ENCODE measurements at places on chromosomes 6 and 20. TPM values are rescaled to one million over a fixed set of nuclear protein-coding genes. Genes with fewer than 3 reads are reported as not detected.

Gene MSH5
- 23.0 TPM for total RNA-seq

Gene GPR6
- total RNA-seq, result not detected

Gene PSORS1C2
- not detected for total RNA-seq

Gene ABHD12
- total RNA-seq, result 48.3 TPM

Gene C6orf58
- not detected for total RNA-seq

Gene GABRR2
- 0.36 TPM for total RNA-seq

Gene JPH2
- total RNA-seq, result 15.5 TPM

Gene EDEM2
- total RNA-seq, result 22.2 TPM

Gene GHRH
- total RNA-seq, result not detected

Gene SLC13A3
- total RNA-seq, result not detected

GRCh38 chr20:50286609-50287008, 96.0 kb downstream of the CEBPB start:
- peak; percentile 46 for DNase-seq

GRCh38 chr6:111824608-111825337, 48.5 kb downstream of the FYN start:
- no peak for DNase-seq

DNA sequence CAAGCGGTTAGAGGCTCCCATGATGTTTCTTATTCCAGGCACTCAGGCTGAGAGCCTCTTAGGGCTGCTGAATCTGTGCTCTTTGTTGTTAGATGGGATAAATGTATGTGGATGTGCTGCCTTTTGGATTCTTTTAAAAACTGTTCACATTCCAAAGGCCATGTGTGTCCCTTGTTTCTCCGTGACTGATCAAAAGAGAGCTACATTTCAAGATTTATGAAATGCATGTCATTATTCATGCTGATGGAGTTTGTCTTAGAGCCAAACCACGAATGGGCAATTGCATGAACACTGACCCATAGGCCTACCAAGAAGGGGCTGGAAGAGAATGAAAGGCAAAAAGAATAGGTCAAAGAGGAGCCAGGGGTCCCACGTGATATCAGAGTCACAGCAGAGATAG, 104.9 kb upstream of the TSHZ2 start:
- no peak for DNase-seq

DNA sequence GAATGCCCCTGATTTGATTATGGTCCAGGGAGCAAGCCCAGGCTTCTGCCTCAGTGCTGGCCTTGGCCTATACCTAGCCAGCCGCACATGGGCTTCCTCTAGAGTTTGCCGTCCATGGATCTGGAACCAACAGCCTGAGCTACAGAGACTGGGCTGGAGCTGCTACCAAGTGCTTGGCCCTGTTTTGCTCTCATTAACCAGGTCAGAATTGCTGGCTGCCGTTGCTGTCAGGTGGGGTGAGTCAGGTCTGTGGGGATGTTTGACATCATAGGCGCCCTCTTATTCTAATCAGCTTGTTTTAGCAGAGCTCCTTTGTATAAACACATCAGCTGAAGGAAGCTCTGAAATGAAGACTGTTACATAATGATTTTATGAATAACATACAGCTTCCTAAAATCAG, 83.1 kb upstream of the PHACTR2 start:
- no peak for DNase-seq

DNA sequence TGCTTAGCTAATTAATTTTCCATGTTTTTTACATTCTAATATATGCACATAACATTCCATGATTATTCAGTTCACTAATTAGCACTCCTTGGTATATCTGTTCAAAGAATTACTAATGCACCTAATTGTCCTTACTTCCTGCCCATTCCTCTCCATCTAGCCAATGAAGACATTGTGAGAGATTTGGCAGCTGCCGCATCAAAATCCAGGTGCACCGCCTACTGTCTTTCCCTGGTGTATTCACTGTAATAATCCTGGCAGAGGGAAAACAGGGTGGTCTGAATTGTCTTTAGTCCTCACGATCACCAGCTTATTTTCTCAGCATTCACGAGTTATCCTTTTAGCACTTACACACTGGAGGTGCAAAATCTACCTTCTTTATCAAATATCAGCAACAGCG, 61.0 kb upstream of the SCGN start:
- no peak for DNase-seq

GRCh38 chr6:73747289-73747688, 51.3 kb downstream of the CD109 start:
- DNase-seq, result no peak

GRCh38 chr6:121603486-121603885, 168.0 kb downstream of the GJA1 start:
- DNase-seq, result peak; percentile 32

DNA sequence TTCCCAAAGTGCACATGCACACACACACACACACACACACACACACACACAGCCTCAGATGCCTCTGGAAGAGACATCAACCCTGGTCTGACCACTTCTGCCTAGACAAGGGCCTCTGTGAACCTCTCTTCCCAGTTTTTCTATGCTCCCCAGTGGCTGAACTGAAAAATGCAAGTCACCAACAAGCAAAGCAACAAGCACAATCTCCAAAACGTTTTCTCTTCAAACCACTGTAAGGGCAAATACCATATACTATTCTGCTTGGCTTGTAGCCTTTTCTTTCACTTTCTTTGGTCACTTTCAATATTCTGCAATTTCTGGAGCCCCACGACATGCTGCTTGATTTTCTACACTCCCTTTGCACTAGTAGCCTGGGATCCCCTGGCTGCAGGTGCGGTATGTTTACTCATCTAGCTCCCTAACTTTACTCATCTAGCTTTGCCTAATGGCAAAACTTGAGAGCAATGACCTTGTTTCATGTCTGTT, 121.4 kb upstream of the DST start:
- DNase-seq, result peak; percentile 61

DNA sequence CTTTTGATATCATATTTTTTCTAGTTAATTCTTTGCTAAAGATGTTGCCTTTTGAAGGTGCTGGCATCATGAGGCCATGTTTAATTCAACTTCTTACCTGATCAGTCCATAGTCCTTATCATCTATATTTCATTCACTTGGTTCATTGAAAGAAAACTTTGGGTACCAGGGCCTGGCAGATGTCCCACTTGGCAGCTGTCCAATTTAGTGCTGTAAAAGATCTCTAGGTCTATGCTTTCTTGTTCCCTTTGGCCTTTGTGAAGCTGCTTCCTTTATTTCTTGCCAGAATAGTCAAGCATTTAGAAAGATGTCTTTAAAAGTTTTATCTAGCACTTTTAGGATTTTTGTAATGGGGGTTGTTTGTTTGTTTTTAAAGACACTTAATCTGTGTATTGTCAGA, 61.7 kb upstream of the EYA4 start:
- no peak for DNase-seq

- no peak for DNase-seq
These were observed 98.3 kb downstream of the RAMACL start for GRCh38 chr6:166488076-166488685.

- no peak for DNase-seq
These were observed 25.6 kb upstream of the ARMH2 start for GRCh38 chr6:24824142-24824938.

DNA sequence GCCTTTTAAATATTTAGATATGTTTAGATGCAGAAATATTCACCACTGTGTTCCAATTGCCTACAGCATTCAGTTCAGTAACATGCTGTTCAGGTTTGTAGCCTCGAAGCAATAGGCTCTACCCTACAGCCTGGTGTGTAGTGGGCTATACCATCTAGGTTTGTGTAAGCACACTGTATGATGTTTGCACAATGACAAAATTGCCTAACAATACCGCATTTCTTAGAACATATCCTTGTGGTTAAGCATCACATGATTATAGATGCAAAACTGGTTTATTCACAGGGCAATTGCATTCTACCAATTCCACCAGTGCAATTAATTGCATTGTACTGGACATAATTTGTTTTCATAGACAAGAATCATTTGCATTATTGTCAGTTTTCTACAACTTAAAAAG, 7.9 kb upstream of the SLC22A16 start:
- DNase-seq, result peak; percentile 84

DNA sequence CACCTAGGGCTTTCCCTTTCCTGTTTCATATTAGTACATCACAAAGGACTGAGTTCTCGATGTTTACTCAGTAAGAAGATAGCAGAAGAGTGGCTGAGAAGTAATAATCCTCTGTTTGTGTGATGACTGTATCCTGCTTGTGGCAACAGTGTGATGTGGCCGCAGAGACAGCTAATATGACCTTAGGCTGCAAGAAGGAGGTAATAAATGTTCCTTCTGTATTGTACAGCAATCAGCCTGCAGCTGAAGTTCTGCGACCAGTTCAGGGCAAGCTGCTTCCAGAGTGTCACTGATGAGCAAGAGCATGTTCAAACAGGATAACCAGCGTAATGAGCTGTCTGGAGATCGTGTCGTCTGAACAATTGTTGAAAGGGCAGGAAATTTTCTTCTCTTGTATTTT, 70.9 kb downstream of the OPN5 start:
- DNase-seq, result peak; percentile 59

DNA sequence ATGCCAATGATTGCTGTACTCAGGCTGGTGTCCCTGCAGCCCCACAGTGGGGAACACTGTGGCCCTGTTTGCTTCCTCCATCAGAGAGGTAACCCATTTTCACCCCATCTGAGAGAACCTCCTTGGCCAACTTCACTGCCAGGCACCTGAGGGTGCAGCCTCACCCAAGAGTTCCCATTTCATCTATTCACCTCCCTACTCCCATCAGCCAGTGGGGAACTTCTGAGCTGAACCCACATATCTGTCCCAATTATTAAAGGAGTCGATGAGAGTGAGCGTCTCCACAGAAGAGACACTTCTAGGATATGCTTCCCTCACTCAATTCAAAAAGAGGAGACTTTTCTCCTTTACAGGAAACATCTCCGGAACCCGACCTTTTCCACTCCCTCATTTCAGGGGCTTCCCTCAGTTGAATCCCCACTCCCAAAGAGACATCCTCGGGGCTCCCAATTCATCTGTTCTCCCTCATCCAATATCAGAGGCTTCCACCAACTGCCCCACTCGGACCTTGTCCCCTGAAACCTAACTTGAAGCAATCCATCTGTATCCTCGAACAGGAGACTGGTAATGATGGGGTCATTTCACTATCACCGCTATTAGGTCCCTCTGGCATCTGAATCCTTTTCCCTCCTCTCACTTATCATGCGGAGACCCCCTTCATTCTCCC, 988 bp downstream of the UBE2V1 start:
- DNase-seq, result no peak

DNA sequence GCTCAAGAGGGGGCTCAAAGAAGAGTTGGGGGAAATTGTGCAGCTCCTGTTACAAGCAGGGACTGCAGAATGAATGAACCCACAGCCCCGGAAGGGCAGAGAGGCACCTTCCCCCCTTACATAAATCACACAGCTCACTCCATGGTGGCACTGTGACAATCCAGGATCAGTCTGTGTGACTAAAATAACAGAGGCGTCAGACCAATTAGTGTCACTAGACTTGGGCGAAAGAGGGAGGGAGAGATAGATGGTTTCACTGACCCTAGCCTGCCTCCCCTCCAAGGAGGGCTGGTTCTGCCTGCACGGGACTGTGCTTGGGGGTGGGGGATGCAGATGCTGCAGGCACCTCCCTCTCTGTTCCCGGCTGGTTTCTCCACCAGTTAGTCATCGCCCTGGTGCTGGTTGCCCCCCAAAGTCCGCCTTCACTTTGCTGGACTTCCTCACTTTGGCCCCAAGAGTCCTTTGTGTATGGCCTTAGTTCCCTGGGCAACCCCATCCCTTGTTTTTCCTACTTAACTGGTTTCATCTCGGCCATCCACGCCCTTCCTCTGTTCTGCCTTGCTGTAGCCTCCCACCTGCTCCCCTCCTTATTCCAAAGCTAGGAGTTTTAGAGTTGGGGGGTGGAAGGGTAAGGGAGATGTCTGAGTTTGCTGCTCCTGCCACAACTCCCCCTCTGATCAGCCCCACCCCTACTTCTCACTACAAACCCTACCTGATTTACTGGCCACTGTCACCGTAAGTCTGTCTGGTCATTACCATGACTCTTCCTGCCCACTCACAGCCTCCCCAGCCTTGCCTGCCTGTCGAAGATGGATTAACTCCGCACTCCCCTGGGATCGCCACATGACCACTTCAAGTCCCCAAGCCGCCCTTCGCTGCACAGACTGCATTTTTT, 17.7 kb downstream of the CCDC167 start:
- no peak for DNase-seq

DNA sequence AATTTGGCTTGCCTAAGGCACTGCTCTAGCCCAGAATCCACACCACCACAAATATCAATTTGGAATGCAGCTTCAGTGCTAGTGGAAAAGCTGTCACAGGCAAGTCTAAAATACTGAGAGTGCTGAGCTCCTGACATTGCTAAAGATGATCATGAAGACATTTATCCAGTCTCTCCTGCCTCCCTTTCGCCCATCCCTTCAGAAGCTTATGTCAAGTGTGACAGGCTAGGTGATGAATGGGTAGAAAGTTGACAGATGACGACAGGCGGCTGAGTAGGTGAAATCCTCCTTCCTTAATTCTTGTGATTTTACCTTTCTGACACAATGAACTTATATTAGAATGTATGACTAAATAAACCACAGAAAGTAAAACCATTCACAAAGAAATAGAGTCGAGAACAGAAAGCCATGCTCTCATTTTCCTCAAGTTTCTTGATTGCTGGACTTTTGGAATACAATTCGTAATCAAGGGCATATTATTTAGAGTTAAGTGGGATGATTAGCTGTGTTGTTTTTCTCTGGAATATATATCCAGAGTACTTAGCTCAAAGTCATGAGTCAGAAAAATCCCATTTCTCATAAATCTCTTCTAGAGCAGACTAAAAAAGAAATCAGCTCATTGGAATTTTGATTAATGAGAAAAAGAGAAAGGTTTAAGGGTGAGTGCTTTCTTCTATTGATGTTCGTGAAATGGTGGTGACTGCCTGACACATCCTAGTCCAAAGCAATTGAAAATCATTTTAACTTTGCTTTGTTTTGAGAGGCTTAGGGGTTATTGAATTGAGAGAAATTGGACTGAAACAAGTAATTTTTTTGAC, 1228.2 kb upstream of the CITED2 start:
- DNase-seq, result no peak

DNA sequence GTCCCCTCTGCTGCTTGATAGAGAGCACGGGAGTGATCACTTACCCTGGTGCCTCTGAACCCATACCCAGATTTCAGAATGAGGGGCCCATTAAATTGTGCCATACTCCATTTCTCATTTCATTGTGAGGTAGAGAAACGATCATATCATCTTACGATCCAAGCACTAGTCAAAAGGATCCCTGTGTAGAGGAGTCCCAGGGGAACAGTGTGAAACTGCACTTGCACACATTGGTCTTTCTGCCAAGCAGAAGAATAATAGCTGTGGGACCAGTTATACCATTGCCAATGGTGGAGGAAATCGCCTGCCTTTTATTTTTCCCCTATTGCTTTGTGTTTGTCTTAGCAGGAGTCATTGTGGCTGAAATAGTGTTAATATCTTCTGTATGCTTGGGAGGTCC, 161.9 kb downstream of the FARS2 start:
- no peak for DNase-seq
